ENCODE measurements at places on chromosomes 11 and 22.

GRCh38 chr11:65278356-65278755, 16.6 kb downstream of the POLA2 start:
- no peak for DNase-seq

GRCh38 chr22:38136607-38137006, 26.1 kb upstream of the BAIAP2L2 start:
- no peak for DNase-seq

DNA sequence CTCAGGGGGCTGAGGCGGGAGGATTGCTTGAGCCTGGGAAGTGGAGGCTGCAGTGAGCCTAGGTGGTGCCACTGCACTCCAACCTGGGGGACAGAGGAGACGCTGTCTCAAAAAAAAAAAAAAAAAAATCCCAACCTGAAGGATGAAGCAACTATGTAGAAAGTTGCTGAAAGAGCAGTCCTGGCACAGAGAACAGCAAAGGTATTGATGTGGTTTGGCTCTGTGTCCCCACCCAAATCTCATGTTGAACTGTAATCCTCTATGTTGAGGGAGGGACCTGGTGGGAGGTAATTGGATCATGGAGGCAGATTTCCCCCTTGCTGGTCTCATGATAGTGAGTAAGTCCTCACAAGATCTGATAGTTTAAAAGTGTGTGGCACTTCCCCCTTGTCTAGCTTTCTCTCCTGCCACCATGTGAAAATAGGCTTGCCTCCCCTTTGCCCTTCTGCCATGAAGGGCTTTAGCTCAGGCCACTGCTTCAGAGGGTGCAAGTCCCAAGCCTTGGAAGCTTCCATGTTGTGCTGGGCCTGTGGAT, 10.7 kb upstream of the SERPING1 start:
- DNase-seq, result no peak

DNA sequence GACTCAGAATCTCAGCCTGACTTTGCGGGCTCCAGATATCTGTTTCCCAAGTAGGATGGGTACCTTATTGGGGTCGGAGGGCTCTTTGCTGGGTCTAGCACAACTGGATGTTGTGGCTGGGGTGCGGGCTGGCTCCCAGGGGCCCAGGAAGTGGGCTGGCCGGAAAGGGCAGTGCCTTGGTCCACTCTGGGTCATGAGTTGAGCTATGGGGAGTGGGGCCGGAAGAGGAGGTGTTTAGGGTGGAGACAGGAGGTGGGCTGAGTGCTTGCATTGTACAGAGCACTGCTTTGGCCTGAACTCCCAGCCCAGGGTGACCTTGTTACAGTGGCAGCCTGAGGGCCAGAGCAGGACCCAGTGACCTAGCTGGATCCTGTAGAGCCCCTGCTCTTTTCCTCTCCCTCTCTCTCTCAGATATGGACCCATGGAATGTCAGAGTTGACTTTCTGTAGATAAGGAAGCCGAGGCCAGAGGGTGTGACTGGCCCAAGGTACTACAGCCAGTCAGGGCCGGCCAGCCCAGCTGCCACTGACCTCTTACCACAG, 13.2 kb downstream of the PHLDB1 start:
- DNase-seq, result no peak

DNA sequence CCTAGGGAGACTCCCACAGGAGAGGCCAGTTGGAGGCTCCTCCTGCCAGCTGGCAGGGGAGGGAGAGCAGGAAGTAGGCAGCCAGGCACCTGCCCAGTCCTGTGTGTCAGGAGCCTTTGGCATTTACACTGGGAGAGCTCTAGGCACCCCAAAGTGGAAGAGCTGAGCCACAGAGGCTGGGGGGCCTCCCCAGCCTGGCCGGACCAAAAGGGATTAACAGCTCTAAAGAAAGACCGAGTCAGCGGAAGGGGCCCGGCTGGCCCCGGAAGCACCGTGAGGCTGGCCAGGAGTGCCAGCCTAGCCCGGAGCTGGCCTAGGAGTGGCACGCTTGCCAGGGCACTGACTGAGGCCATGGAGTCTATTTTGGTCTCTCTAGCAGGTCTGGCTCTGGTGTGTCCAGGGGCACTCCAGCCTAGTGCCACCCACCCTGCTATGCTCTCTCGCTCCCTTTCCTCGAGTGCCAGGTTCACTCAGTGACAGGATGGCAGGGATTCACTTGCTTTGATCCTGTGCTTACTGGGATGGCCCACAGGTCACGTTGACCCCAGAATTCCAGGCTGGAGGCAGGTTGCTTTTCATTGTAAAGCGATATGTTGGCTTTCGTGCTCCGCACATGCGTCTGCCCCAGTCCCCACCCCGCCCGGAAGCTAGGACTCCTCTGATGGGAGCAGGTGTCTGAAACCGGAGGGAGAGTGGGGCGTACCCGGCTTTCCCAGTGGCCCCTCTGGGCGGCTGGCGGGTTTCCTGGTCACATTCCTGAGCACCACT, 3.3 kb upstream of the KMT5B start:
- DNase-seq, result no peak

GRCh38 chr11:103929170-103929903, 107.1 kb upstream of the DDI1 start:
- no peak for DNase-seq

GRCh38 chr11:22337596-22338485, at the start of gene SLC17A6:
Gene SLC17A6 (plus strand): TSS chr11:22338381. CDS start chr11:22338534, 153 bp downstream.
- DNase-seq, result peak; percentile 56

- DNase-seq, result no peak
These were observed 15.6 kb downstream of the SDHAF2 start for GRCh38 chr11:61445516-61445915.

DNA sequence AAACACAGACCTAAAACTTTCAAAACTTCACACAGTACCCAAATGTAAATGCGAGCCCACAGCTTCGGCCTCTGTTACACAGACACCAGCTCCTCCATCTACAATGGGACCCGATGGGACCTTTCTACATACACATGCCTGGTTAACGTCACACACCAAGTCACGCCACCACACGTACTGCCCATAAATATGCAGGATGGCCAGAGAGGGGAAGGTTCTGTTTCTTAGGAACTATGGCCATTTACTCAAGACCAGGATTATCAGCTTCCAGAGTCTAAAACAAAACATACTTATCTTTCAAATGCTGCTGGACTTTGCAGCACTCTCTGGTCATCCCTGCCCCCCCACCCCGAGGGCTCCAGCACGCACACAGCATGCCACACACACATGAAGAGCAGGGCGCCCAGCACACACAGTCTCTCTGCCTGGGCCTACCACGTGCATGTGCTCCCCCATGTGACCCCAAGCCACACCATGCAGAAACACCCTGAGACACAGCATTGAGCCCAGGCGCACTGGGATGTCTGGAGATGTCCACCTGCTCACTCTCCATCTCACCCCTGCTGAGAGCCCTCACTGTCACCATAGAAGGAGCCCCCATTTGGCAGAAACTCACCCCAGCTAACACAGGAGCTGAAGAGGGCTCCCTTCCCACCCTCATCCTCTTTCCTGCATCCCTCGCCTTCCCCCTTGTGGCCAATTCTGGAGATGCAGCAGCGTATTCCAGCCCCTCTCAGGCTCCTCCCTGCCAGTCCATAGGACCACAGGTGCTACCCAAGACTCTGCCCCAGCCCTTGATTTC, 61.8 kb downstream of the SLC22A12 start:
- DNase-seq, result peak; percentile 89

- DNase-seq, result peak; percentile 17
These were observed 13.1 kb downstream of the LRRC32 start for GRCh38 chr11:76657187-76658170.

DNA sequence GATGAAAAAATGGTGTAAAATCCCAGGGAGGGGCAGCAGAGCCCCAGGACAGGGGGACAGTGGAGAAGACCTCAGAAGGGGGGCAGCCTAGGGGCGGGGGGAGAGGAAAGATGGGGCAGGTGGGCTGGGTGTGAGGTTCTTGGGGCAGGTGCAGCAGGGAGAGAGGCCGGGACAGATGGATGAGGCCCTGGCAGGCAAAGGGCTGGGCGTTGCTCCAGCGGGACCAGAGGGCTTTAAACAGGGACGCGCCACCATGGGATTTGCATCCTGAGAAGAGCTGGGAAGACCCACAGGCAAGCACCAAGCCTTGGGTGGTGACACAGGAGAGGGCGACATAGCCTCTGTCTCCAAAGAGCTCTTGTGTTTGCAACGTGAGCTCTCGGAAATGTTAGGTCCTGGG, 1342.8 kb downstream of the TBC1D22A start:
- DNase-seq, result no peak

DNA sequence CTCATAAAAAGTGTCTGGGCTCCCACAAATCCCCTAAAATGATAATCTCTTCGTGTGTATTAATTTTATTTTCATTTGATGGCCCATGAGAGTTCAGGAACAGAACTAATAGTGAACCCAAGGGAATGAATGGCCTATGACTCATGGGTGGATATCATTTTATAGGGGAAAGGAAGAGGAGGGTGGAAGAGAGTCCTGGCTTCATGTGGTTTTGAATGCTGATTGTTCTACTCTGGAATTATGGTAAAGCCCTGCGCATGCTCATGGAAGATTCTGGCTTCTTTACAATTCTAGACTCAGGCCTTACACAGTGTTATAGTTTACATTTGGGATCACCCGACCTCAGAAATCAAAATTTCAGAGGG, 35.2 kb downstream of the MAML2 start:
- DNase-seq, result peak; percentile 30

GRCh38 chr22:39298241-39298987, 21.0 kb downstream of the RPL3 start:
- peak; percentile 47 for DNase-seq

GRCh38 chr11:123665306-123665705, 10.9 kb upstream of the SCN3B start:
- DNase-seq, result no peak

GRCh38 chr11:56491270-56491669, at the start of gene OR5M8:
Gene OR5M8 (minus strand): TSS chr11:56491370. CDS start chr11:56491370, 0 bp downstream.
- DNase-seq, result no peak

DNA sequence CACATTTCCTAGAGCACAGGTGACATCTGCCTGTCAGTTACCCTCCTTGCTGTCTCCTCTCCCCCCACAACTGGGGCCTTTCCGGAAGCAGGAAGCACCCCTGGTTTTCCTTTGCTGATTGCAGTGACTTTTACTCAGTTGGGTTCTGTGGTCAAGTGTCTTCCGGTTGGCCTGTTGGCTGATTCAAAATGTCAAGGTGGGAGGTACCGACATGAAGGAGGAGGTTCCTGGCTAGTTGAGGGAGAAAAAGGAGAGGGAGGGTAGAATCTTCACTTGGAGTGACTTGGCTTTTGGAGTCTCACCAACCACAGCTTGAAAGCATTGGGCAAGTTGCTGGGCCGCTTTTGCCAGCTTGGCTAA, 9.3 kb upstream of the ADAMTS15 start:
- DNase-seq, result no peak

DNA sequence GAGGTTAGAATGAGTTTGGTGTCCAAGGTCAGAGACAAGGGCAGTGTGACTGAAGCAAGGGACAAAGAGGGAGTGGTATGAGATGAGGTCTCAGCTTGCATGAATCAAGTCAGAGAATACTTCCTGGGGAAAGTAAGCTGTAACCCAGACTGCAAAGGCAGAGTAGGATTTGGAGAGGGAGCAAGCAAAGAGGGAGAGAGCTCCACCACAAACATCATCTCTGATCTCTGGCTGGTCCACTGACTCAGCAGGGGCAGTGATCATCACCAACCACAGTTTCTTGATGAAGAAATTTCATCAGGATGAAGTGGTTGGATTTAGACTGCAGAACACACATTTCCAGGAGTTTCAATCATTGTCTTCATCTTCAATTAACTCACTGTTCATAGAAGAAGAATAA, 54.9 kb upstream of the HMGXB4 start:
- no peak for DNase-seq
